Left colon (tissue), 2 donors: ENCODE measurements at places on chromosomes 16 and 17. TPM values are rescaled to one million over a fixed set of nuclear protein-coding genes. Genes with fewer than 3 reads are reported as not detected.

Gene GNGT2
- 1.3 TPM for total RNA-seq

Gene SOCS1
- 4.7 TPM for total RNA-seq

Gene ARHGAP27
- total RNA-seq, result 146 TPM

Gene TPSAB1
- 49.9 TPM for total RNA-seq

Gene SPN
- 1.8 TPM for total RNA-seq

GRCh38 chr16:30562021-30562420 is 3.8 kb upstream of the ZNF764 start:
- peak; percentile 75 for DNase-seq

DNA sequence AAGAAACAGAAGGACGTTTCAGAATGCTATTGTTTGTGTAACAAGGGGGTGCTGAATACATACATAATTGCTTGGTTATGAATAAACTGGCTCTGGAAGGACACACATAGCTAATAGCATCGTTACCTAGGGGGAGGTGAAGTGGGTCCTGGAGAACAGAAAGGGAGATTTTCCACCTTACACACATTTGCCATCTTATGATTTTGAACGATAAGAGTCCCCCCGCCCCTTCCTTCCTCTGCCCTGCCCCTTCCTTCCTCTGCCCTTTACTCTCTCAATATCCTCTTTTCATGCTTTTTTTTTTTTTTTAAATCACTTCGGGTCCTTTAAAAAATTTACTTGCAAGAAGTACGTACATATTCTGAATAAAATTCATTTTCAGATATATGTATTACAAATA is 902 bp upstream of the DHRS7B start:
- DNase-seq, result no peak
